Activated CD4-positive, alpha-beta T cell treated with anti-CD3 and anti-CD28 coated beads, Interleukin-2, amount 50 U/mL, for 1 hour (primary cell): ENCODE measurements at places on chromosomes 1 and 21.

GRCh38 chr1:180246579-180246978 lies 16.5 kb downstream of the LHX4 start:
- no peak for DNase-seq

DNA sequence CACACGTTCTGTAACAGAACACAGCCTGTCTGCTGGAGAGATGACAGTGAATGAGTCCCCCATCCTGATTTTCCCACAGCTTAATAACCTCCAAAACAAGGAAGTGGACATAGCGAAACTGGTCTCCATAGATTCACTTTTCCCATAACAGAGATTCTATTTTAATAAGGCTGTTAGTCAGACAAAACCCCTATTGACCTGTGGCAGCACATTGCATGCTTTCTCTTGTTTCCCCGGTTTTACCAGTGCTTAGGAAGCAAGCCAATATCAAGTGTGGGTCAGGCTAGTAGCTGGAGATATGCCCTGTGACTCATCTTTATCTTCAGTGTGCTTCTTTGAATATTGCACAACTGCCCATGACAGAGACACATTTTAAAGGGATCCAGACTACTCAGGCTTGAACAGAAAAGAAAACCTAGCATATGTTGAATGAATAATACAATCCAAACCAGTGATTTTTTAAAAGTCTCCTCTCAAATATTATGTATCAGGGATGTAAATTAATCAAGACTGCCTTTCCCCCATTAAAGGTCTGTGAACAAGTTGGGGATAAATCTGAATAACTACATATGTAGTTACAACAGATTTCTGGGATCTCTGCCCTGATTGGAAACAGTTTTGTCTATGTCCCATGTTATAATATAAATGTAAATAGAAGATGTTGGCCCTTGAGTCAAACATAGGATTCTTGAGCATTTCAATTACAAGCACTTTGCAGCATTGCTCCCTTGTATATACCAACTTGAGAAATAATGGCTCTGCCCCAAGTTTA lies 11.9 kb upstream of the CLDN8 start:
- no peak for DNase-seq

DNA sequence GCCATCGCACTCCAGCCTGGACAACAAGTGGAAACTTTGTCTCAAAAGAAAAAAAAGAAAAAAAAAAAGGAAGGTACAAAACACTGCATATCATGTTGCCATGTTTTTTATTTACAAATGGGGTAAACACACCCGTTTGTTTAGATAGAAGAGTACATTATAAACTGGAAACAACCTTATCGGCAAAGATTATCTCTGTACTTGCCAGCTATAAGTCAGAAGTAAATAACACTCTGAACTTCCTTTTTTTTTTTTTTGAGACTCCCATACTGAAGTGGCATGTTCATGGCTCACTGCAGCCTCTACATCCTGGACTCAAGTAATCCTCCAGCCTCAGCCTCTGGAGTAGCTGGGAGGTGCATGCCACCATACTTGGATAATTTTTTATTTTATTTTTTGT lies 21.9 kb downstream of the USP48 start:
- no peak for DNase-seq

DNA sequence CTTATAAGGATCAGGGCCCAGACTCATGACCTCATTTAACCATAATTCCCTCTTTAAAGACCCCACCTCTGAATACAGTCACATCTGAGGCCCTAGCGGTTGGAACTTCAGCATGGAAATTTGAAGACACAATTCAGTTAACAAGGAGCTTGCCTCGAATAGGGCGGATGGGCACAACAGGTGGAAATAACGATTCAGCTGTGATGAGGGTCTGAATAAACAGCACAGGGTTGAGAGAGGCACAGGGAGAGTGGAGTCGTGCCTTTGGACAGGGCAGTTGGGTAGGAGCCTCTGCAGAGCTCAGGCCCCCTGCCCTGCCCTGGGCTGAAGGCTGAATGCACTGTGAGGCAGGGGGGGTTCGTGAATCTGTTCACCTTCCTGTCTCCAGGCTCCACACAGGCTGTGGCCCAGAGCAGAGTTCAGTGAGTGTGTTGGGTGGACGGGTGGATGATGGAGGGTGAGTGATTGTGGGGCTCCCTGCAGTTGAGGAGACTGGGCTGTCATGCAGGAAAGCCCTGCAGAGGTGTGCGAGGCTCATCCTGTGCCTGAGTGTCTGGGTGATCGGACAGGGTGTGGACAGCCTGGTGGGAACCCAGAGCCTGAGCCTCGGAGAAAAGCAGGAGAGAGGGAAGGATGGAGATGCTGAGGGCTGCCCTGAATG lies 243.1 kb downstream of the FOXD2 start:
- no peak for DNase-seq

DNA sequence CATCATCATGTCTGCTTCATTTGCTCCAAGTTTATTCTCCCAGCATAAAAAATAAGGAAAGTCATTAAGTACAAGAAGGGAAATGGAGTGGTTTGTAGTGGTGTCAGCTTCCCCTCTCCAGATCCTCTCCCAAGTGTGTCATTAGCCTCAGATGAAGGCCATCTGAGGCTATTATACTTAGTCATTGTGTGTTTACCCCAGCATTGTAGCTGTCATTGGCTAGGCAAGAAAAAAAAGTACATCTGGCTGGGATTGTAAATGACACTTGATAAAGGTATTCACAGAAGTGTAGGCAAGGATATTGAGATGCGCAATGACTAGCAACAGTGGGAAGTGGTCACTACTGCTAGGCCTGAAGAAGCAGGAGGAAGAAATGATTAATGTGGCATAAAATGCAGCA lies 316.9 kb upstream of the SGIP1 start:
- no peak for DNase-seq

DNA sequence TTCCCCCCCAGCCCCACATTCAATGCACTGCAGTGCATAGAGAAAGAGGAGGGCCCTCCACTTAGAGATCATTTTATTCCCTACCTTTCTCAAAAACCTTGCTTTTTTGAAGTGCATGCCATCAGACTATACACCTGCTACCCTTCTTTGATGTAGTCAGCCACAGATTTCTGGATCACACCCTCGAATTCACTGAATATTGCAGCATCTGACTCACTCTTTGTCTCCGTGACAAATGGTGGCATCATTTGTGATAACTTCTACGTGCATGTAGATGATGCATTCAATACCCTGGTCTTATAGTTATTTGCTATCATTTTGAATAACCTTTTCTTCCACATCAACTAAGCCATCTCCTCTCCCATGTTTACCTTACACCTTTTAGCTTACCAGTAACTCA lies 310.3 kb upstream of the SGIP1 start:
- DNase-seq: no peak

DNA sequence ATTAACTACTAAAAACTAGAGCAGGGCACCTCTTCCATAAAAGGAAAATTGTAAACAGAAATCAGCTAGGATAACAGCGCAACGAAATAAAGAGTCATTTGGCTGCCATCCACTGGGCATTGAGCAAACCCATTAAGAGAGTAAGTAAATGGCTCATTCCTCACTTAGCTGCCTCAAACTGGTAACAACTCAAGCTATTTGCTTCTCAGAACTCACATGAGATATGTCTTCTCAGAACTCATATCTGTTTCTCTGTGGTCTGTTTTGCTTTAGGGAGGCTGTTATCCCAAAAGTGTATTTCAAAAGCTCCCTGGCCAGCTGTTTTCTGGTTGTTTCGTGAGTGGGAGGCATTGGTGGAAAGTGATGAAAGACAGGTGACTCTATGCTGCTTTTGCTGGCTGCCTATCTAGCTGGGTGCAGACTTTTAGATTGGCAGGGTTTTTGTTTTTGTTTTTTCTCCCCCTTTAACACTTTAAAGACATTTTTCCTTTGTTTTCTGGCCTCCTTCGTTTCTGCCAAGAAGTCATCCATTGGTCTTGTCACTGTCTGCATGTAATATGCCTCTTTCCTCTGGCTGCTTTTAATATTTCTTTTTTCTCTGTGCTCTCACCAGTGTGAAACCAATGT lies 269.2 kb upstream of the RGS18 start:
- no peak for DNase-seq
